ENCODE measurements at places on chromosomes 3 and 15. TPM values are rescaled to one million over a fixed set of nuclear protein-coding genes. Genes with fewer than 3 reads are reported as not detected.

The GATM gene
- total RNA-seq, result 6.3 TPM

DNA sequence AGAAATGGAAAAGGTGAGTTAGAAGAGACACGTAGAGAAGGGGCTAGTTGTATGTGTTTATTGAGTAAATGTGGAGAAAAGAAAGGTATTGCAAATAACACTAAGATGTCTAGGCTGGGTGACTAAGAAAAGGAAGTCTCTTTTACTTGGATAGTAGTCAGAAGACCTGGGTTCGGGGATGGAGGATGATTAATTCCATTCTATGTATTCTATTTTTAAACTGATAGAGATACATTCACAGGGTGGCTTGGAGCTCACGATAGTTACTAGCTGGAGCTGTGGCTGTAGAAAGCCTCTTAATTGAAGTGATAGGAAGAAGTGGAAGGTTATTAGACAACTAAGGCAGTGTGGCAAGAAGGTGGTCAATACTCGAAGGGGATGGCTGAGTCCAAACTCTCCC is 65.9 kb upstream of the TNIK start:
- H3K27ac ChIP-seq, result no peak overlapping the region
- H3K36me3 ChIP-seq, result no peaks in the 10 kb centered on the region
- no peak overlapping the region for H3K4me3 ChIP-seq
- H3K27me3 ChIP-seq, result no peaks in the 10 kb centered on the region

The EFHB gene
- total RNA-seq, result 6.0 TPM

DNA sequence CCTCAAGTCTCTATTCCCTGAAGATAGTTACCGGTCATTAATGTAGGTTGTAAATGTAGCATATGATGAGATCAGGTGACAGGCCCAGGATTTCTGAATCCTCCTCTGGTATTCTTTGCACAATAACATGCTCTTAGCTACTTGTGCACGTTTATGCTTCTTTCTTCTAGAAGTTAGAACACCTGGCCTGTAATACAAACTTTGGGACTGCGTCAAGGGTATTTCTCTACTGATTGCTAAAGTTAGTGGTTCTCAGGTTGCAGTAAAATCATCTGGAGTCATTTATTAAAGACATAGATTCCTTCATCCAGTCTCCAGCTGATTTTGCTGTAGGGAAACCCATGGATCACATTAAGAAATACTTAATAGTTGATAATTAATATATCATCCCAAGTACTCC is 48.0 kb downstream of the UNC13C start:
- DNase-seq, result no peak
- H3K27ac ChIP-seq, result no peak overlapping the region
- H3K4me1 ChIP-seq, result no peaks in the 10 kb centered on the region
- no peaks in the 10 kb centered on the region for H3K27me3 ChIP-seq

DNA sequence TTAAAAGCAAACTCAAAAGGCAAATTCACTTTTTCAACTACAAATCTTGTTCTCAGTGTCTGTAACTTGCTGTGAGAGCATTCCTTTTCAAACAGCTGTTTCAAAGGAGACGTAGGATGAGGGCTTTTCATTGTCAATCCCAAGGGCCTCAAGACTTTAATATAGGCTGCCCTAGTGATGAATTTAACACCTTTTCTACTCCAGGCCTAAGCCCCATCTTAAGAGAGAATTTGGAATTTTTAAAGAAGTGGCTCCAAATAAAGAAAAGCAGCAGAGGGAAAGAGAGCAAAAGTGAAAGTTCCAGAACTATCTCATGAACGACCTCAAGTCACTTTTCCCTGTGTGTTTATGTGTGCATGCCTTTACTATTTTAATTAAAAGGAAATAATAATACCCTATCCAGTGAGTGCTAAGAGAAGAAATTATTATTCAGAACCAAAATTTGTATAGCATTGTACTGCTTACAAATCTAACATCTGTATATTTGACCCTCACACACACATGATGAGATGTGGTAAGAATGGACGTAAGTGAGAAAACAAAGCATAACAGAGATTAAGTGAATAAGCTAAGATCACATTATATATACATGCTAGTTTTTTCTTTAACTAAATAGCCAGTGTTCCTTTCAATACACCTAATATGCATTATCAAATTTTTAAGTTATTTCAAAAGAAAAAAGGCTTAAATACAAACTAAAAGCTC is 196.4 kb downstream of the VGLL3 start:
- no peak for DNase-seq
- peaks cover 23% of the 10 kb centered on the region for H3K4me1 ChIP-seq
- H3K36me3 ChIP-seq, result no peaks in the 10 kb centered on the region
- H3K4me3 ChIP-seq, result no peak overlapping the region

DNA sequence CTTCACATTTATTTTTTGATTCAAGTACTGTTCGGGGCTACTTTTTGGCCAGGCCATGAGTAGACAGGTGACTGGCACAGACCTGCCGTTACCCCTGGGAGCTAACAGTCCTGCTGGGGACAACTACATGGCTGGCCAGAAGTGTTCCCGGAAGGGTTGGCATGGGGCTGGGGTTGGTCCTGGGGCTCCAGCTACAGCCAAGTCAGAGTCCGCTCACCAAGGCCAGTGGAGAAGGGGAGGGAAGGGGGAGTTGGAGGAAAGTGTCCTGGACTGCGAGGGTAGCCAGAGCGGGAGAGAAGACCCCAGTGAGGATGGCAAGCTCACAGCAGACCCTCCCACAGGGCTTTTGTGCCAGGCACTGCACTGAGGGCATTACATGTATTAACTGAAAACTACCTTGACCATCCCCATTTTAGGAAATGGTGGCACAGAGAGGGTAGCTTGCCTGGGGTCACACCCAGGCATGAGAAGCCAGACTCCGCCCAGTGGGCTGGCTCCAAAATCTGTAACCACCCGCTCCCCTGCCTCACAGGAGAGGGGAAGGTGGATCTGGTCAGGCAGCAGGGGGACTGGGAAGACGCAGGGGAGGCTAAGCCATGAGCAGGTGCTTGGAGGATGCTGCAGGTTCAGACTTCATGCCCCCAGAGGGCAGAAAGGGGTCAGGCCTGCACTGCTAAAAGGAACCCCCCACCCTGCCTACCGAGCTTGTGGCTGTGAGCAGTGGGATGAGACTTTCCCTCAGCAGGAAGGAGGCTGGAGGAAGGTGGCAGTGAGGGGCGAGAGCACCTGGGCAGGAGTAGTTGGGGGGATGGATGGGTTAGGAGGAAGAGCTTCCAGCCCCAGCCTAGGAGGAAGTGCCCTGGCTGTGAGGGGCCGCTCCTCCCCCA is 38.3 kb upstream of the ESYT3 start:
- H3K4me3 ChIP-seq, result no peak overlapping the region
- no peaks in the 10 kb centered on the region for H3K36me3 ChIP-seq
- DNase-seq, result no peak
- no peaks in the 10 kb centered on the region for H3K4me1 ChIP-seq

The FMN1 gene
- 23.7 TPM for total RNA-seq

The ARPIN gene
- total RNA-seq, result 21.3 TPM

- H3K36me3 ChIP-seq, result no peaks in the 10 kb centered on the region
- no peak for DNase-seq
- H3K4me3 ChIP-seq, result no peak overlapping the region
- H3K27me3 ChIP-seq, result no peaks in the 10 kb centered on the region
- no peaks in the 10 kb centered on the region for H3K4me1 ChIP-seq
Observed at GRCh38 chr3:176767385-176767784, 429.9 kb downstream of the TBL1XR1 start.

The CACNA2D3 gene
- total RNA-seq, result 1.1 TPM

The PLA2G4D gene
- total RNA-seq, result 0.15 TPM

- DNase-seq, result no peak
- no peak overlapping the region for H3K4me3 ChIP-seq
- no peaks in the 10 kb centered on the region for H3K27me3 ChIP-seq
- no peak overlapping the region for H3K27ac ChIP-seq
Observed at GRCh38 chr15:86399041-86399954, 319.6 kb downstream of the AGBL1 start.
